Stimulated activated CD8-positive, alpha-beta memory T cell treated with anti-CD3 and anti-CD28 coated beads, Interleukin-7, amount 100 ng/mL, for 1 hour (primary cell): ENCODE measurements at places on chromosomes 4 and X.

GRCh38 chr4:102760645-102761295, at the start of gene MANBA:
MANBA (minus strand) TSS chr4:102760968; CDS start chr4:102760894, 74 bp downstream.
- peak; percentile 66 for DNase-seq

DNA sequence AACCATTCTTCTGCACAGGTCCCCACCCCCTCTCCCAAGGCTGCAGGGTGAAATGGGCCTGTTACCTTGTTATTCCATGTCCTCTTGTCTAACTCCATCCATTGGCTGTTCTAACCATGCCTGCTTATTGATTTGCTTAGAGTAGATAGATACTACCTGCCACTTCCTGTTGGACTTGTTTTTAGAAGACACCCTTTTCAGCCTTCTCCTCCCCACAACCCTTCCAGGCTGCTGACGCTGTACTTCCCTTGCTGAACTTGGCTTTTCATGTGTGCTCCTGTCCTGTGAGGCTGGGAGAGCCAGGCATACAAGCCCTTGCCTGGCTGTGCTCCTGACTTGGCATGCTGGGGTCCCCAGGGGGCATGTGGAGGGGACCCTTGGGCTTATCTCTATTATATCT, 81.9 kb downstream of the AASDH start:
- no peak for DNase-seq

DNA sequence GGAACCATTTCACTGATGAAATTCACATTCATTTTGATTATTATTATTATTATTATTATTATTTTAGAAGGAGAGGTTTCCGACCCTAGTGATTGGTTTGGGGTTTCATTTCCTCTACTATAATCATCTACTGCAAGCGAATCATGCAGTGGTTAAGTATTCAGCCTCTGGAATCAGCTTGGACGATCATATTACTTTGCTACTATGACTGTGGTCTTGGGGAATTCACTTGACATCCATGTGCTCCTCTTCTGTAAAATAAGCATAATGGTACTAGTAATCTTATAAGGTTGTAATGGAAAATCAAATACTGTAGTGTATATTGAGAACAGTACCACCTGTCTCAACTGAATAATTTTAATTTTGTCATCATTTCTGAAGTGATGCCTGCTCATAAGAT, 132.1 kb upstream of the SLC4A4 start:
- DNase-seq: no peak

GRCh38 chr4:75908555-75908954, 6.3 kb upstream of the PPEF2 start:
- DNase-seq: no peak

DNA sequence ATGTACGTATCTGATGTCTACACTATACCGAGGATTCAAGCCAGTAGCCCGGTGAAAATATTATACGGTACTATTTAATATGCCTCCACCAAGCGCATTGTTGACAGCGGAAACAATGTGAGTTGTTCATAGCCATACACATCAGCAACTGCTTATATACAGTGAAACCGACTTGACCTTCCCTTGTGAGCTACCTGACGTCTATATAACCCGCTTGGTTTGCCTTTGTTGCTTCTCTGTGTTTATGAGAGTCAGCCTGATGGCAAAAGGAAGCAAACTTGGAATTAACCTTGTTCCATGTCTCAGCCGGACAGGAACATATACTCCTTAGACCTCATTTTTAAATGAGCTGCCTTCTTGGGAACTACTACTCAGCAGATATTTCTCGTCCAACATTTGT, 211.8 kb downstream of the DCTD start:
- DNase-seq: no peak

- no peak for DNase-seq
Measured at GRCh38 chrX:18833071-18833731, 125.8 kb downstream of the PPEF1 start.

DNA sequence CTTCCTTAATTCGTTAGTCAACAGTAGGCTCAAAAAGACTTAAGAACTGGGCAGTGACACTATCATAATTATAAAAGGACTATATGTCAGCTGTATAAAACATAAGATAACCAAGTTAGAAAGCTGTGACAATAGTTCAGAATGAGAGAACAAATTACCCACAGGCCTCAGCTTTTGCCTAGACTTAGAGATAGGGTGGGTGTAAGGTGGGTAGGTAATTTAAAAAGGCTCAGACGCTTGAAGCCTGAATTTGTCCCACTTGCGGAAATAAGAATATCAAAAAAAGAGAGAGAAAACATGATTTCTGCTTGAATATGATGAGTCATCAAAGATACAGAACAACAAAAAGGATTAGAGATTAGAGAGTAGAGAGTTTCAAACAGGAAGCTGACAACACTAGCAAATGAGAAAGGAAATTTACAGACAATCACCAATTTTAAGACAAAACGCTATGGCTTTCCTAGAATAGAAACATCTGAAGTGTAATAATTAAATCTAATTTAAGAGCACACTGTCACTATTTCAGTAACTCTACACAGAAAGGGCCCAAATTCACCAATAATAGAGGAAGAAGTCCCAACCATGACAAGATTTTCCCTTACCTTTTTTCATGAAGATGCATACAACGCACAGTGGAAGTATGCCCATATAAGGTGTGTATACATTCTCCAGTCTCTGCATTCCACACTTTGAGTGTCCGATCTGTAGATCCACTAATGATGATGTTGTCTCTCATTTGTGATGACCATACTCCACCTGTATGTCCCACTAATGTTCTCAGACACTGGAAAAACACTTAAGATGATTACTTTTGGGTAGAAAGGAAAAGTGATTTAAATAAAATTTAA, 208.1 kb downstream of the FBXW7 start:
- DNase-seq: no peak

GRCh38 chr4:22986881-22987280, 294.1 kb downstream of the GBA3 start:
- DNase-seq: no peak

DNA sequence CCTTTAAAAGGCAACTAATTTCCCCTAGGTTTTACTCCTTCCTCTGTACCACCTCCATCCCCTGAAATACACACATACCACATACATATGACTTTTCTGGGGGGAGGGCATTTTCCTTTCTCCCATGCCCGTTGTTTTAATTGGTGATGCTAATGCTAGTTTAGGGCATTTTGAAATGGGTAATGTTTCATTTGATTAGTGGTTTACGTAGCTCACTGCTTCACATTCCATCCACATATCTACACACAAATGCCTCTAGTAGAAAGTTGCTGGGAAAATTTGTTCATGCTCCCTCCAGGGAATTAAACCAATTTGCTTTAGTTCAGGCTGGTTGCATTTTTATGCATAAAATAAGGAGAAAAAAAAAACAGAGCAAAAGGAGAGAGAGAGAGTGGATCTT, 231.2 kb downstream of the FRAS1 start:
- no peak for DNase-seq

- DNase-seq: no peak
Measured at GRCh38 chr4:102402223-102402622, 56.9 kb upstream of the SLC39A8 start.

GRCh38 chr4:15295421-15296162, 132.2 kb upstream of the C1QTNF7 start:
- no peak for DNase-seq

DNA sequence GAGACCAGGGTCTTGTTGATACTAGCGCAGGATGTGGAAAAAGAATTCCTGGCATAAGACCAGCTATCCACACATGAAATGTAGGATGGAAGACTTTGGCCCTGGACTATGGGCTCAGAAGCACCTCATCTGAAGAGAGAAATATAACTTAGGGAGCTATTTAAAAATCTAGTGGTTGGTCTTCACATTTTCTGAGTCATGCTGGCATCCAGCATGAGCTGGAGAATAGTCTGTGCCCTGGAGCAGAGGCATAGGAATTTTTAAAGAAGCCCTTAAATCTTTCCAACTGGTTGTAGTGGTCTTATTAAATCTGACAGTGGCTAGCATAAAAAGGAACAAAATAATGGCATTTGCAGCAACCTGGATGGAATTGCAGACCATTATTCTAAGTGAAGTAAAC, 86.3 kb downstream of the SMARCA5 start:
- no peak for DNase-seq

- DNase-seq: no peak
Measured at GRCh38 chrX:120377715-120378114, 15.8 kb downstream of the ATP1B4 start.

- no peak for DNase-seq
Measured at GRCh38 chr4:107348188-107349050, 312.3 kb upstream of the DKK2 start.

DNA sequence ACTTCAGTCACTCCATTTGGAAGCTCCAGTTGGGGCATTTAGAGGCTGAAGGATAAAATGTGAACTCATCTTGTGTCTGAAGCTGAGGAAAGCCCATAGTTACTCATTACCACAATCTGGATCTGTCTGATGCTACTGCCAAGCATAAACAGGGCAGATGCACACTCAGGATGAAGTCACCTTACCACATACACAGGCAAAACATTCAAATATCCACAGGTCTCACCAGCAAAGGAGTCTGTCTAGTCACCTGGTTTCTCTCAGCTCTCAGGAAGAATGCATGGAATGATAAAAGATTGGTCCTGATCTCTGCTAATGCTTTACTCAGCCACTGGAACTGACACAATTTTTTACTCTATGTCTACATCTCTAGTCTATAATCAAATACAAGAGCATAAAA, 13.0 kb upstream of the ODAPH start:
- no peak for DNase-seq

DNA sequence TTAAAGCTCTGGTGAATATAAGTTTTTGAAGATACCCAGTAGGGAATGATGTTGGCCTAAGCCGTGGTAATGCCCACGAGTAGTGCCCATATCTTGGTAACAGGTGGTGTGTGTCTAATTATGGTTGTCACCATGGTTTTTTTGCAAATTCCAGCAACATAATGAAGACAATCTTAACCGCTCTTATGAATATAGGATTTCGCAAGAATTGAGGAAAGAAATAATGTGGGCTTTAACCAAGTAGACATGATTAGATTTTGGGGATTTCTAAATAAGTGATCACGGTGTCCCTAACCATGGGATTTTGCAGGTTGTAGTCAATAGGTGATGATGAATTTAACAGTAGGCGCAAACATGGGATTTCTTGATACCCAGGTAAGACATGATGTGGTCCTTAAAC, 2.5 kb downstream of the ATXN3L start:
- no peak for DNase-seq

DNA sequence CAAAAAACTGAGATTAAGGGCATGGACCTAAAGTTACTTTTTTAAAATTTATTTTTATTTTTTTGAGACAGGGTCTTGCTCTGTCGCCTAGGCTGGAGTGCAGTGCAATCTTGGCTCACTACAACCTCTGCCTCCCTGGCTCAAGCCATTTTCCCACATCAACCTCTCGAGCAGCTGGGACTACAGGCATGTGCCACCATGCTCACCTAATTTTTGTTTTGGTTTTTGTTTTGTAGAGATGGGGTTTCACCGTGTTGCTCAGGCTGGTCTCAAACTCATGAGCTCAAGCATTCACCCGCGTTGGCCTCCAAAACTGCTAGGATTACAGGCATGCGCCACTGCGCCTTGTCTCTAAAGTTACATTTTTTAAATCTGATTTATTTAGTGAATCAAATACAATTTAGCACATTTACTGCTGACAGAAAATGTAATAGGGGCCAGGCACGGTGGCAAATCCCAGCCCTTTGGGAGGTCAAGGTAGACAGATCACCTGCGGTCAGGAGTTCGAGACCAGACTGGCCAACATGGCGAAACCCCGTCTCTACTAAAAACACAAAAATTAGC, 38.3 kb downstream of the GUCY1A1 start:
- DNase-seq: no peak
